ENCODE measurements at places on chromosomes 11 and 22.

DNA sequence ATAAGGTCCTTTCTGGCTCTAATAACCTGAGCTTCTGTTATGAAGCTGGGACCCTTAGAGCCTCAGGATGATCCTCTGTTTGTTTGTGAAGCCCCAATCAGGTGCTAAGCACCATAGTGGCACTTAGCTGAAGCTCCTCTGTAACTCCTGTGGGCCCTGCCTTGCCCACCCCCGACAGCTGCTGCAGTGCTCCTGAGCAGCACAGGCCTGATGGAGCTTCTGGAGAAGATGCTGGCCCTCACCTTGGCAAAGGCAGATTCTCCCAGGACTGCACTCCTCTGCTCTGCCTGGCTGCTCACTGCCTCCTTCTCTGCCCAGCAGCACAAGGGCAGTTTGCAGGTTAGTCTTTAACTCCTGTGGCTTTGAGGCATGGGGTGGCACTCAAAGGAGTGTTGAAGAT, 19.0 kb upstream of the CCDC134 start:
- no peak for DNase-seq

DNA sequence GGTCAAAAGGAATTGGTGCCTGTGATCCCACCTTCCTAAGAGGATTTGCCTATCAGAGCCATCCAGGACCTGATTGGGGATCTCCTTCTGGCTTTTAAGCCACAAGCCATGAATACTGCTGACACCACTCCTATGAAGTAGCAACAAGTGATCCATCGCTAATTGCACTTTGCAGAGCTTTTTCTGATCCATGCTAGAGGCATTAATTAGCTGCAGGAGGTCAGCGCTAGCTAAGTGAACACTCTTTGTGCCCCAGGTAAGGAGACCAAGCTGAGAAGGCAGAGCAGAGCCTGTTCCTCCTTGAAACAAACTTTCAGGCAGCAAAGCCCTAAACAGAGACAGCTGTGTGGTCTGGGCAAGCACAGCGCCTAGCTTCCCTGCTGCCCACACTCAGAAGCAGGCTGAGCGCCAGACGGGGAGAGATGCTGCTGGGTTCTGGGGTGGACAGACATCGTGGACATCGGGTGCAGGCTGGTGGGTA, 122.2 kb downstream of the ABTB2 start:
- peak; percentile 67 for DNase-seq

GRCh38 chr11:65492637-65493366, 6.0 kb upstream of the MALAT1 start:
- DNase-seq = no peak

GRCh38 chr11:16195651-16196050, 160.7 kb downstream of the SOX6 start:
- DNase-seq = no peak

DNA sequence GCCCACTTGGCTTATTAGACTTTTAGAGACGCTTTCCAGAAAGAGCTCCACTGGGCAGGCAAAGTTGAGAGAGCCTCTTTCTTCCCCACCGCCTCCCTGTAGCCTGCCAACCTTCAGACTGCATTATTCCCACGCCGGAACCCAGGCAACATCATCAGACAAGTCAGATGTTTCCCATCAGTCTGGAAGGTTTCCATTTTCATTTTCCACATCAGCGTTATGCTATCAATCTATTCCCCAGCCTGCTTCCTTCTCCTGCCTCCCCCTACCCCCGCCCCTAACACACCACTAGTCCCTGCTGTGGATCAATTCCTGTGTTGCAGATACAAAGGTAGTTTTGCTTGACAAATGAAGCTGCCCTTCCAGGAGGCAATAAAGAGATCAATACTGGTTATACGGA, 184.8 kb downstream of the DSCAML1 start:
- no peak for DNase-seq

DNA sequence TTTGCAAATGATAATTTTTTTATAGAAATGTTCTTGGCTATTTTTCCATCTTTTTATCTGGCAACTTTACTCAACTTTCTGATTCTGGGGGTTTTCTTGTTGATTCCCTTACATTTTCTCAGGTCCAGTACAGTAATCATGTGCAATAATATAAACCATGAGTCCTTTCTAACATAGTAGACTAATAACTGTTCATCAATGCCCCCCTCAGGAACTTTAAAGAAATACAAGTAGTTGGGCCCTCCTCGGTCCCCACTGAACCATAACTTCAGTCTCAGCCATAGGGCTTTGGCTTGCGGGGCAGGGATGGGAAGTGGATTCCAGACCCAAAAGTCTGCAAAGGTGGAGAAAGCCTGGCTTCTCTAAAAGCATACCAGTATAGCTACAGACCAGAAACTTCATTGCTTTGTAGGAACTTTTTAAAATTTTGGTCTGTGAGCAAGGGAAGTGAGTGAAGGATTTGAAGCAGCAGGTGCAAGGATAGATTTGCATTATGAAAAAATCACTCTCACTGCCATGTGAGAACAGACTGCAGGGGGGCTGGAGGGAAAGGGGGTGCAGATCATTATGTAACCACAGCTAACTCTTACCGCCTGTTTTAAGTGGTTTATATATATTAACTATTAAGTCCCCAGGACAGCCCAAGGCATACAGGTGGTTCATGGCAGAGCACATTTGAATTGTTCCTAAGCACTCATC, 10.4 kb upstream of the TUB start:
- DNase-seq = no peak

DNA sequence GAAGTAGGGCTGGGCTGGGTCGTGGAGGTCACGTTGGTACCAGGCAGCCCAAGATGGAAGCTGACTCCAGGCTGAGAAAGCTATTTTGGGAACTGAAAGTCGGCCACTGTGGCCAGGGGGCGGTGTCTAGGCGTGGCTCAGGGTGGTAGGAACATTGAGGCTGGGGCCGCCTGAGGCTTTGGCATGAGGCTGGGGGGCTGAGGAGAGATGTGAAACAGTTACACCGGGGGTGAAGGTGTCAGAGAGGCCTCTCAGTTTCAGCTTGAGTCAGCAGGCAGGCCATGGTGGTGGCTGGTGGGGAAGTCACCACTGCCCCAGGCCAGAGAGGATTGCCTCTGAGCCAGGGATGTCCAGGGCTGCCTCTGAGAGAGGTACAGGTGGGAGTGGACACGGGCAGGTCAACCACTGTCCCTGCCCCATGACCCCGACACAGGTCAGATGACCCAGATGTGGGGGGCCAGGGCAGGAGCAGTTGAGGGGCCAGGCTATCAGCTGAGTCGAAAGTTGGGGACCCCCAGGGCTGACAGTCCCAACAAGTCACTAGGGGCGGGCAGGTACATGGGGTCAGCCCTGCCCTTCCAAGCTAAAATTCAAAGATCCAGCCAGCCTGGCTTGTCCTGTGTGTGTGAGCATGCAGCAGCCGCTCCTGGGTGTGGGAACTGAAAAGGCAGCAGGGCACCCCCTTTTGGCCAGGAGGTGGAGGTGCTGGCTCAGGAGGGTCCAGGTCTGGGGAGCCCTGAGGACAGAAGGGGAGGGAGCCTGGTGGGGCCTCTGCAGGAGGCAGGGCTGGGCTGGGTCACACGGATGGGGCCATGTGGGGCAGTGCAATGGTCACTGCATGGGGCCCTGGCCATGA, 7.2 kb downstream of the KCNK7 start:
- DNase-seq = peak; percentile 78

DNA sequence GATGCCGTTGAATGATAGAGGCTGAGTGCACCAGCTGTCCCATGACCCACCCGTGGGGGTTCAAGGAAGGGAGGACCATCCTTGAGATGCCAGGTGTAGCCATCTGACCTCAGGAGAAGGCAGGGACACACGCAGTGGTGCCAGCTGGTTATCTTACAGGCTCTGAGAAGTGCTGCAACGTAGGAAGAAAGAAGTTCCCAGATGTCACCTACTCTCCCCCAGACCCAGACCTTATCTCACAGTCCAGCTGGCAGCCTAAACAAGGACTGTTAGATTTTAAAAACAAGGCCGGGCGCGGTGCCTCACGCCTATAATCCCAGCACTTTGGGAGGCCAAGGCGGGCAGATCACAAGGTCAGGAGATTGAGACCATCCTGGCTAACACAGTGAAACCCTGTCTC, 1307.6 kb downstream of the TBC1D22A start:
- DNase-seq = no peak

DNA sequence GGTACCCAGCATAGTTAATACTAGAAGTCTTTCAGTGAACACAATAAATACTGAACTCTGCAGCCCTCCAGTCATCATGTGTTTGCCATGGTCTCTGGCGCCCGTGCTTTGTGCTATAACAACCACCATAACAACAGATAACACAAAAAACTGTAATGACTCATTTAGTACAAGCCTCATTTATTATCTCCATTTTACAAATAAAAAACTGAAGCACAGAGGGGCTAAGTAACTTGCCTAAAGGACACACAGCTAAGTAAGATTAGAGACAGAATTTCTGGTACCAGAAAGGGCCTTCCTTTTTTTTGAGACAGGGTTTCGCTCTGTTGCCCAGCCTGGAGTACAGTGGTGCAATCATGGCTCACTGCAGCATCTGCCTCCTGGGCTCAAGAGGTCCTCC, 19.5 kb downstream of the RBFOX2 start:
- DNase-seq = no peak

GRCh38 chr11:68842427-68843051, 823 bp upstream of the CPT1A start:
- DNase-seq = no peak

DNA sequence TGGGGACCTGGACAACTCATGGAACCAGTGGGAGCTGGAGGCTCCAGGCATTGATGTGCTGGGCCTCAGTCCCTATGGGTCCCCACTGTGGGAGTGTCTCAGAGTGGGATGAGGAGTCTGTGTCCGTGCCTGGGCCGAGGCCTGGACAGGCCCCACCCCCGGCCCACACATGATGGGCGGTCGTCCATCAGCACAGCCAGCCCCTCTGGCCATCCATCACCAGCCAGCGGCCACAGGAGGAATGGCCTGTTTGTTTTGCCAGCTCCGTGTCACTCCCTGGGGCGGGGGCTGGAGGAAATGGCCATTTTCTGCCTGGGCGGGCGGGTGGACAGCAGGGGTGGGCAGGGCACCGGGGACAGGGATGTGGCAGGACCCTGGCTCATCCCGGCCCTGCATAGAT, 13.0 kb upstream of the TBX1 start:
- DNase-seq = no peak

DNA sequence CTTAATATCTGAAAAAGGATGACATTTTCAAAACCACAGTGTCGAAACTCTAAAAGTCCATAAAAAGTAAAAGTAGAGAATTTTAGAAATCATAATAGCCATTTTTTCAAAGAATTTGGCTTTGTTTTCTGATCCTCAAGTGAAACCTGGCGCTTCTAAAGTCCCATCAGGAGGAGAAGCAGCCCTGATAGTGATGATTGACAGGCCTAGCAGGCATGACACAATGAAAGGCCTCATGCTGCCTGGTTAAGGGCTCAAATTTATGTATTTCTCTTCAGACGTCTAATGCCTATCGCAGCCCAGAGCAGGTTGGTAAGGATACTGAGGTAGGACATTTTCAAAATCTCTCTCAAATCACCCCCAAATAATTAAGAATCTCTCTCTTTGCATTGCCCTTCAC, 3.9 kb upstream of the DEUP1 start:
- no peak for DNase-seq

GRCh38 chr11:8328231-8328794, 64.6 kb upstream of the LMO1 start:
- peak; percentile 51 for DNase-seq
